ENCODE measurements at places on chromosomes 5 and 9.

DNA sequence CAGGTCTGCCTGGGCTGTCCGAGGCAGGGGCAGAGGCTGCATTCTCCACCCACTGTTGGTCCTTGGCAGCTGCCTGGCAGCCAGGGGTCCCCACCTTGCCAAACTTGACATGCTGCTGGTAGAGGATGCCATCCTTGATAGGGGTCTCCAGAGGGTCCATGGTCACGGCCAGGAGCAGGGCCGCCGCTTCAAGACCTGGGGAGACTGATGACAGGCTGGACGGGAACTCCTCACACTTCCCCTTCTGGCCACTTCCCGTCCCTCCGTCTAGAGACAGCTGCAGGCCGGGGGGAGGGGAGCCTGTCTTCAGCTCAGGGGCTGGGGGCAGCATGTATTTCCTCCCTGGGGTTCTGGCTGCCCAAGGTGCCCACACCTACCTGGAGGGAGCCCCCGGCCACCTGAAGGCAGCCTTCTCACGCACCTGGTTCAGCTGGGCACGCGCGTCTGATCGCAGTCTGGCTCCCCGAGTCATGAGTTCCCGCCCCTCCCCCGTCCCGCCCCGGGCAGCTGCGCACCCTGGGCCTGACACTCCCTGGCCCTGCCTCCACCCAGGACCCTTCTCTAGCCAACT, at the start of gene DOK3:
Gene DOK3 (minus strand): TSS at position 446 of the 571 bp plus-strand sequence. CDS start 286 bp downstream, at position 160.
- DNase-seq, result no peak

DNA sequence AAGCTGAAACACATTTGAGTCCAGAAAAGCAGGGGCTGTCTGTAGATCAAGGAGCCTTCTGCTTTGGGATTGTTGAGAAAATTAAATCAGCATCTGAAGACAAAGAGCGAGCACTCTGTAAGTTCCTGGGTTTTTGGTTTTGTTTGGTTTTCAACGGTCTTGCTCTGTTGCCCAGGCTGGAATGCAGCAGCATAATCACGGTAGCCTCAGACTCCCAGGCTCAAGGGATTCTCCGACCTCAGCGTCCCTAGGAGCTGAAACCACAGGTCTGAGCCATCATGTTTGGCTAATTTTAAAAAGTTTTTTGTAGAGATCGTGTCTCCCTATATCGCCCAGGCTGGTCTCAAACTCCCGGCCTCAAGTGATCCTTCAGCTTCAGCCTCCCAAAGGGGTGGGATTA, 266.5 kb upstream of the ADAMTS16 start:
- no peak for DNase-seq

DNA sequence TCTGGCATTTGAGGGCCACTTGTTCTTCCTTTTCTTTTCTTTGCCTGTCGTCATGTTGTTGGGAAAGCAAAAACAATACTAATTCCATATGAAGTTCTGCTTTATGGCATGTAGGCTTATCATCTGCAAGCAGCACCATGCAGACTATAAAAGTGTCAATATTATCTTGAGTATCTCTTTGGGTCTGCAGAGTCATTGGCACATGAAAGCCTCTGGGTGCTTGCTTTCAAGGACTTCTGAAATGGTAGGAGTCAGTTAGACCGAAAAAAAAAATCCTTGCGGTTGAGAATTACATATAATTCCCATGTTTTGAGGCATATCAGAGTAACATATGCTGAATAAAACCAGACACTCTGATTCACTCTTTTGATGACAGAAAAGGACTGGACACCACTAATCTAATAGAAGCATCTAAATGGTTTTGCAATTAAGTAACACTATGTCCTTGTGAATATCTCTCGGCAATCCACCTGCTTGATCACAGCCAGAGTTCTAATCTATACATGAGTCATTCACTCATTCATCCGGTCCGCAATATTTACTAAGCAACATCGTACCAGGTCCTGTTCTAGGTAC, 44.4 kb downstream of the GNAQ start:
- no peak for DNase-seq

DNA sequence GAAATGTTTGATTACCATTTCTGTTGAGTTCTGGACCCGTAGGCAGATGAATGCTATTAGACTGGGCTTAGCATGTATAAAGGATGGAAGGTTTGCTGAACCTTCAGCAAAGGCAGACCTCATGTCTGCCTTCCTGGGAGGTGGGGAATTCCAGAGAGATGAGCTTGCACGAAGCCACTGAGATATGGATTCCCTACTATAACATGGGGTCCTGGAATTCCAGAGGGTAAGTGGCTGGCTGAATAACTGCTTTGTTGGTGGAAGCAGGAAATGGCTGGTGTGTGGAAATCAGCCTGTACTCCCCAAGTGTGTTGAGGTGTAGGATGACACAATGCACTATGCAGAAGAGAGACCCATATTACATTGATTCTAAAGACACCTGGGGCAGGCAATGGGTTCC, 526.4 kb downstream of the CTNND2 start:
- DNase-seq, result no peak

DNA sequence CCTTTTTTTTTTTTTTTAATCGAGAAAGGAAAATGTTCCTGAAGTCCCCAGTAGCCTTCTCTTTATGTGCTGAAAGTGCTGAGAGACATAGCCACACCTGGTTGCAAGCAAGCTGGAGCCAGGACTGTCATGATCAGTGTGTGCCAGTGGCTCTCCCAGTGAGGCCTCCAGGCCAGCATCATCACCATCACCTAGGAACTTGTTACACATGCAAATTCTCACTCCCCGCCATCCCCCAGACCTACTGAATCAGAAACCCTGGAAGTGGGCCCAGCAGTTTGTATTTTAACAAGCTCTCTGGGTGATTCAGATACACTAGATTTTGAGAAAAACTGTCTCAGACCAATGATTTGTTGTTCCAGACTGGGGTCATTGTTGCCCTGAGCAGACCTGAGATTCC, 181.9 kb upstream of the GLRA1 start:
- DNase-seq, result no peak

- DNase-seq, result no peak
These were observed 54.5 kb downstream of the SNCAIP start for GRCh38 chr5:122366501-122366900.

DNA sequence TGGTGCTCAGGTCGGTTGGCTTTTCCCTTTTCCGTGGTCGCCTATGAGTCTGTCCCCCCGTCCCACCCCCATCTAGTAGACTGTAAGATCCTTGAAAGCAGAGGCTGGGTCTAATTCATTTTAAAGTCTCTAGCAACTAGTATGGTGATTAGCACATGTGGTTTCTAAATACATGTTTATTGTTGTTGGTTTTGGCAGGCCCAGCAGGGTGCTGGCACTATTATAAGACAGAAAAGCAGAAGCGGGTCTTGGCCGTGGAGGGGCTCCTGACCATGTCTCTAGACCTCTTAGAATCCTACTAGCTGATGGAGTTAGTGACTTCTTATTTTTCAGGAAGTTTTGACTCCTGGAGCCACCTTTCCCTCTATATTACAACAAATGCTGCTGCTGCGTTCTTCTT, 61.5 kb upstream of the TNFSF8 start:
- no peak for DNase-seq

GRCh38 chr5:175889910-175890684, 18.7 kb downstream of the CPLX2 start:
- no peak for DNase-seq

GRCh38 chr5:165029099-165029870, 1523.9 kb downstream of the MAT2B start:
- DNase-seq, result no peak

DNA sequence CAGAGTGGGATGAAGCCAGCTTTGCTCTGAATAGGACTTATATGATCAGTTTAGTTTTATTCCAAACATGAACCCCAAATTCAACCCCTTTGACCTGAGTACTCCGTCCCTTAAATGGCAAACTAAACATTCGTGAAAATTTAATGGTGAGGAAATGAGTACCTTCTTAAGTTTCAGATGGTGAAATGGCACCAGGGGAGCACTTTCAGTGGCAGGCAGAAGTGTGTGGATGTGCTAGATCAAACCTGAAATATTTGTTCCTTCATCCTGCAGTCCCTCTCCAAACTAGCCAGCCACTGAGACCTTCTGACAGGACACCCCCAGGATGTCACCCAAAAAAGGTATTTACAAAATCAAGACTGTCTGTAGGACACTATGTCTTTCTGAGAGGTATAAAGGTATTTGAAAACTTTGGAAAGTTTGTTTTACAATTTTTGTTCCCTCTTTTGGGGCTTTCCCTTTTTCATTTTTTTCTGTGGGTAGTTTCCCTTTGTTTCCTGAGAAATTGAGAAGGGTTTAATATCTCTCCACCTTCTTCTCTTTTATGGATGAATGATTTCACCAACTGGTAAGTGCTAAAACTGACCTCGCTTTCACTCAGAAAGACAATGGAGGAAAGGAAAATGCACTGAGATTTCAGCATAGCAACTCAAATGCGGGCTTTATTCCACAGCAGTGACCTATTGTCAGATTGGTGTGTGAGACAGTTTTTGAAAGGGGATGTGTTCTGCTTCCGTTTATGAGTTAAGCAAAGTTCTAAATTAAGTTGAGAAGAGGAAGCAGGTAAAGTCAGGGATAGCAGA, 127.1 kb downstream of the TMC1 start:
- no peak for DNase-seq

- no peak for DNase-seq
These were observed 19.7 kb downstream of the CD180 start for GRCh38 chr5:67176936-67177335.

GRCh38 chr9:78239506-78239905, 3.6 kb downstream of the CEP78 start:
- DNase-seq, result no peak

DNA sequence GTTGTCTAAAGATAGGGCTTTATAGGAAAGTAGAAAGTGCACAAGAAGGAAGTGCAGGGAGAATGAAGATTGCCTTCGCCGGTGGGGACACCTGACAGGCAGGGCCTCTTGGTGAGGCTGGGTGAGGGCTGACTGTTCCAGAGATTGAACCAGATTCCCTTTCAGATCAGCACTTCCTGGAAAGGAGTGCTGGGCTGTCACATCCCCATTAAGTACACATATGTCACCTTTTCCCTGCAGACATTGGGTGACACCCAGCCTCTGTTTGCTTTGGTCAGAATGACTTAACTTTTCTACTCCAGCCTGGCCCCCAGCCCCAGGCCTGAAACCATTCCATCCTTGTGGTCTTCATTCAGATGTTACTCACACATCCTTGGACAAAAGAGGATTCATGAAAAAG, 7.4 kb upstream of the SHROOM1 start:
- DNase-seq, result no peak

GRCh38 chr9:83701286-83701685, 6.5 kb downstream of the UBQLN1 start:
- no peak for DNase-seq

GRCh38 chr5:40606077-40606765, 73.5 kb upstream of the PTGER4 start:
- DNase-seq, result no peak

DNA sequence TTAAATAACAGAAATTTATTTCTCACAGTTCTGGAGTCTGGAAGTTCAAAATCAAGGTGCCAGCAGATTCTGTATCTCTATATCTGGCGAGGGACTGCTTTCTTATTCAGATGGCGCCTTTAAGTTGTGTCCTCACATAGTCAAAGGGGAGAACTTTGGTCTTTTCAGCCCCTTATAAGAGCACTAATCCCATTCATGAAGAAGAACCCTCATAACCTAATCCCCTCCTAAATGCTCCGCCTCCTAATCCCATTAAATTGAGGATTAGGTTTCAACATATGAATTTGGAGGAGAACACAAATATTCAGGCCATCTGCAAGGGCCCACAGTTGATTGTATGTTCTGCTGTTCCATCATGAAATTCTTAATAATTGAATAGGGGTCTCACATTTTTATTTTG, 10.8 kb upstream of the CCDC152 start:
- no peak for DNase-seq

DNA sequence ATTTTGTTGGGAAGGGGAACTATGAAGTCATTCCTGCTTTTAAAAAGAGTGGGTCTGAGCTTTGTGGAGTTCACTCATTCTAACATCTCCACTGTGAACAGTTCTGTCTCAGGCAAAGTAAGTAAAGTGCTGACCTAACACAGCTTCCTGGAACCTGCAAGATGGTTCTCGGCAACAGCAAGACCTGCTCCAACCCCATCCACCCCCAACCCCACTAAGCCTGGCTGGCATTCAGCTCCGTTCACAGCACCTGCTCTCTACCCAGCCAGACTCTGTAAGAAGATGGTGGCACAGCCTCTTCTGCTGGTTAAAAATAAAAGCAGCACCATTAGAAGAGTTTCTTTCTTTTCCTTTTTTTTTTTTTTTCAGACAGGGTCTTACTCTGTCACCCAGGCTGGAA, 42.0 kb downstream of the EPB41L4B start:
- no peak for DNase-seq

GRCh38 chr5:160359816-160360215, 10.6 kb downstream of the C1QTNF2 start:
- no peak for DNase-seq

- no peak for DNase-seq
These were observed 215.1 kb downstream of the CD180 start for GRCh38 chr5:66981266-66982055.

GRCh38 chr5:169760229-169760628, 123.2 kb downstream of the DOCK2 start:
- DNase-seq, result no peak

- DNase-seq, result no peak
These were observed 154.3 kb downstream of the ICE1 start for GRCh38 chr5:5576744-5577143.

GRCh38 chr5:89301321-89302025, 418.5 kb upstream of the MEF2C start:
- no peak for DNase-seq
